ENCODE measurements at places on chromosomes 12 and 14.

DNA sequence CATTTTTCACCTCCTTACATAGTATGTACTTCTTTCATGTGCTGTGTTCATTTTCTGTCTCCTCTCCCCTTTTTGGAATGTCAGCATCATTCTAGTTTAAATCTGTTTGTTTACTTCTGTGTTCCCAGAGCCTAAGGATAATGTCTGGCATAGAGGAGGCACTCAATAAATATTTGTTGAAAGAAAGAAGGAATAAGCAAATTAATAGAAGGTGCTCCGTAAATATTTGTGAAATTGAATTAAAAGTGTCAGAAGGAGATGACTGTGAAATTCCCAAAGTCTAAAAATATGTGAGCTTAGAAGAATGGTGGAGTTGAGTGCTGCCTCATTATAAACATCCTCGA, 3.3 kb upstream of the CDKN1B start:
- no peak for DNase-seq

GRCh38 chr14:86823581-86823980, 1169.4 kb downstream of the GALC start:
- DNase-seq, result no peak

DNA sequence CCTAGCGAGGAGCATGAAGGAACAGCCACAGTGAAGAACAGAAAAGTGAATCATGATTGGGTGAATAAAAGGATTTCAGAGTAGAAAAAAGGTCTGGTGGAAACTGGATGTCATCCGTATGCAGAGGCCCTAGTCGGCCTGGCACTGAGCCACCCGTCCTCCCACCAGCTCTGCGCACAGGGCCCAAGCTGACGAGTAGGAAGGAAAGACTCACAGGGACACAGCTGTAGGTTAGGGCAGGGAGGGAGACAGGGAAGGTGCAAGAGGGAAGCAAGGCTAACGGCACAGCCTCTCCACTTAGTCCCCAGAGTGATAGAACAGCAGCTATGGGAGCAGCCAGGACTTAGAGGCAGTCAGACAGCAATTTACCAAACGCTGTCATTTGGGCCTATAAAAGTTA, 112.6 kb downstream of the KCNK10 start:
- DNase-seq, result no peak

- DNase-seq, result peak; percentile 81
These were observed 90.5 kb upstream of the TMPO start for GRCh38 chr12:98424726-98425401.

DNA sequence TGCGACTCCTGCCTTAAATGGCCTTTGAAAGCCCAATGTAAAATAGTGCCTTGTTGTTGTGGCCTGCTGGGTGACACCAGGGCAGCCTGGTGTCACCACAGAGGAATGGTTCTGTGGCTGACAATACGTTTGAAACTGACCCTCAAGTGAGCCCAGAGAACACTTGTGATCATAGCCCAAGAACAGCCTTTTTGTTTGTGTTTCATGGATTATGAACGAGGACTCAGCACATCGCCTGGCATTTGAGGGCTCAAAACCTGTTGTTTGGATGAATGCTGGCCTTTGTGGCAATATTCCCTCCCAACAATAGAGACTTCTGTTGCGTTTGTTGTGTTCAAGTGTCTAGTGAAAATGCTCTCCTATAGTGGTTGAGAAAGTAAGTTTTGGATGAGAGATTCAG, 48.5 kb downstream of the TSPAN9 start:
- no peak for DNase-seq

GRCh38 chr14:60102389-60102788, 10.7 kb downstream of the PCNX4 start:
- no peak for DNase-seq

- no peak for DNase-seq
These were observed 106.0 kb upstream of the FAR2 start for GRCh38 chr12:29043069-29043468.

GRCh38 chr14:22213120-22213519, 375.9 kb downstream of the DAD1 start:
- DNase-seq, result no peak

GRCh38 chr14:26719514-26719913, 121.7 kb upstream of the NOVA1 start:
- DNase-seq, result no peak

- DNase-seq, result no peak
These were observed 7.2 kb upstream of the LGALS3 start for GRCh38 chr14:55121628-55122439.

DNA sequence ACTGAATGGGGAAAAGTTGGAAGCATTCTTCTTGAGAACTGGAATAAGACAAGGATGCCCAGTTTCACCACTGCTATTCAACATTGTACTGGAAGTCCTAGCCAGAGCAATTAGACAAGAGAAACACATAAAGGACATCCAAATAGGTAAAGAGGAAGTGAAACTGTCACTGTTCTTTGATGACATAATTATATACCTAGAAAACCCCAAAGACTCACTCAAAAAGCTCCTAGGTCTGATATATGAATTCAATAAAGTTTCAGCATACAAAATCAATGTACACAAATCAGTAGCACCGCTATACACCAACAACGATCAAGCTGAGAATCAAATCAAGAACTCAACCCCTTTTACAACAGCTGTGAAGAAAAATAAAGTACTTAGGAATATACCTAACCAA, 157.3 kb upstream of the DDHD1 start:
- no peak for DNase-seq

GRCh38 chr12:1502831-1503230, 91.5 kb downstream of the FBXL14 start:
- DNase-seq, result no peak

DNA sequence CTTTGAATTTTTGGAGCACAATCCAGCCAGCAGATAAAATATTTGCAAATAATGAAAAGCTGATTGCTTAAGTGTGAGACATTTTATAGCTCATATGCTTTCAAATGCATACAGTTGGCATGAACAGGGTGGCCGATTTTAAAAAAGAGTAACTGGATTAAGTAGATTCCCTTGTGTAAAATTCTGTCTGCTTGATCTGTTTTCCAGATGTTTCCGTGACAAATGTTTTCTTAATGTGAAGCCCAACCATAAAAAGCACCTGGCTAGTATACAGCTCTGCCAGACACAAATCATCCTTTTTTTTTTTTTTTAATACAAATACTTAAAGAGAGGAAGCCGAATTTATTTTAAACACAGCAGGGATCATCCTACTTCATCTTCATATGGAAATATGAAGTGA, 440.7 kb downstream of the CCER1 start:
- peak; percentile 38 for DNase-seq

GRCh38 chr12:53222806-53223261, 9.2 kb downstream of the RARG start:
- DNase-seq, result no peak

GRCh38 chr12:91774434-91774921, 371.2 kb downstream of the BTG1 start:
- DNase-seq, result no peak

GRCh38 chr12:76375939-76376338, 27.7 kb upstream of the BBS10 start:
- DNase-seq, result no peak

Data from left renal cortex interstitium (tissue), 4 donors.